Right renal pelvis (tissue), 4 donors: ENCODE measurements at places on chromosomes 1 and 21. TPM values are rescaled to one million over a fixed set of nuclear protein-coding genes. Genes with fewer than 3 reads are reported as not detected.

The ZNF683 gene
- 0.06 TPM for polyA plus RNA-seq

The VSIG8 gene
- 0.65 TPM for polyA plus RNA-seq

The SLC44A5 gene
- 10.6 TPM for polyA plus RNA-seq

The DHRS3 gene
- 73.3 TPM for polyA plus RNA-seq

The TRIM45 gene
- polyA plus RNA-seq, result 17.0 TPM

DNA sequence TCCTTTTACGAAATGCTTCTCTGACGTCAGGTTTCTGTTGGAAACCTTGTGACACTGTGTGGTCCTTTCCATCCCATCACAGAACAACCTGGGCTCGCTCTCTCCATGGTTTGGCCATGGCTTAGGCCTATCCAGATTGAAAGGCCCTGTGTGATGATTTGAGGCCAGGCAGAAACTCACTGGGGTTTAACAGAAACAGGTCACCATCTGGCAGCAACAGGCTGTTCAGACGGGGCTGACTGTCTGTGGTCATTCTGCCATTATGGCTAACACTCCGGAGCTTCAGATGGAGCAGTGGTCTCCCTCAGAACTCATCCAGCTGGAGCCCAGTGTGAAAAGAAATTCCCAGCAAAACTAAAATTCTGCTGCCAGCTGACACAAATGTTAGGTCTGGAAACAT lies 9.3 kb downstream of the PLEKHM2 start:
- no peak for DNase-seq

DNA sequence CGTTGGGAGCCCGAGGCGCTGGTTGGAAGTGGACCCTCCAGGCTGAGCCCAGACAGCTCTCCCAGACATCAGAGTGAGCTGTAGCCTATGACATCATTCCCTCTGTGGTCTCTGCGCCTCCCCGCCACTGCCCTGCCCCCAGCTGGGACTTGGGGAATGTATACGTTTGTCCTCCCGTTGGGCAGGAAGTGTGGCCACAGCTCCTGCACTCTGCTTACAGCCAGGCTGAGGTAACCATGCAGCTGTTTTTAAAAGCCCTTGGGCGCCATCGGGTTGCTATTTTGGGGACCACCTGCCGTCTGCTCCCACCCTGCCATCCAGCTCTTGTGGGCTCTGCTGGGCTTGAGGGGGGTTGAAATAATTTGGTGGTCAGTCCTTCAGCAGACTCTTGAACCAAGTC lies 7.8 kb downstream of the VASH2 start:
- DNase-seq, result no peak
